ENCODE measurements at places on chromosomes 12 and 14. TPM values are rescaled to one million over a fixed set of nuclear protein-coding genes. Genes with fewer than 3 reads are reported as not detected.

The SOAT2 gene
- total RNA-seq = not detected

GRCh38 chr14:51954031-51954430, 35.3 kb upstream of the RTRAF start:
- DNase-seq = no peak

DNA sequence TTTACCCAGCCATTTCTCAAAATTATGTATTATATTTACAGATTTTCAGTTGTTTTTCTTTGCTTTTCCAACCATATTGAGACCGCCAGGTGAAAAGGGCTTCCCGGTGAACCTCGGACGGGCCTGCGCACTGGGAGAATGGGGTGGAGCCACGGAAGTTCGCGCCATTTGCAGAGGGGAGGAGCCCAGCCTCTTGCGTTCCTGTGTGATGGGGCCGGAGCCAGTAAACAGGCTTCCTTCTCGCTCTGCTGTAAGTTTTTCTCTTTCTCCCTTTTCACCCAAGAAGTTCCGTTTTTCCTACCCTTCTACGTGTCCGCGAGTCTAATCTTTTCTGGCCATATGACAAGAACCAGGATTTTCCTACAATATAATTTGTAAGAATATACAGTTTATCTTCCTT, 1108.8 kb upstream of the SEL1L start:
- DNase-seq = no peak

GRCh38 chr14:104477666-104478380, 101.7 kb upstream of the C14orf180 start:
- no peak for DNase-seq

DNA sequence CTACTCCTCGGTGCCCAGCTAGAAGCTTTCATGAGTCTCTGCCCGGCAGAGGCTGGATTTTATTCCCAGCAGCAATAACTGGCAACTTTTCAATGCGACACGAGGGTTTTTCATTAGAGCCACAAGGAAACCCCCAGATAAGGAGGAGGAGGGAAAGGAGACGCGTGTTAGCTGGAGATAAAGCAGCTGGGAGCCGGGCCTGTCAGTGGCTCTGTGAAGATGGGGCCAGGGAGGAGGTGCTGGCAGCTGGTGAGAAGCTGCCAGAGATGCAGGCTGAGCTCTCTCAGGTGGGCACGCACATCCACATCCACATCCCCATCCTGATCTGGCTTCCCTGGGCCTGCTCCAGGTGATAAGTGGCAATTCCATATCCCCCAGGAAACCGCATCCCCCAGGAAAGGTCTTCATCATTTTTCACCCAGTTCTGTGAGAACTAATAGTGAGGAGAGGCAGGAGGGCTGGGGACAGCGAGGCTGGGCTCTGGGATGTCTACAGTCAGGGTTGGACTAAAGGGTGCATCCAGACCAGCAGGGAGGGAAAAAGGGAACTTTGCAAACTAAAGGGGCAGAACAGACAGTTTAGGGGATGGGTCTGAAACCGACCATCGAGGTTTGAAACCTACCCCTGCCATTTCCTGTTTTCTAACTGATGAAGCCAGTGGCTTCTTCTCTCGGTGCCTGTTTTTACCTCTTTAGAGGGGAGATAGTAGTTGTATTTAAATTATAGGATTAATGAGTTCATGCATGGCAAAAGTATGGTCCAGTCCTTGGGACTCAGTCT, 413.2 kb downstream of the DPF3 start:
- DNase-seq = no peak

The TAS2R46 gene
- 0.90 TPM for total RNA-seq

DNA sequence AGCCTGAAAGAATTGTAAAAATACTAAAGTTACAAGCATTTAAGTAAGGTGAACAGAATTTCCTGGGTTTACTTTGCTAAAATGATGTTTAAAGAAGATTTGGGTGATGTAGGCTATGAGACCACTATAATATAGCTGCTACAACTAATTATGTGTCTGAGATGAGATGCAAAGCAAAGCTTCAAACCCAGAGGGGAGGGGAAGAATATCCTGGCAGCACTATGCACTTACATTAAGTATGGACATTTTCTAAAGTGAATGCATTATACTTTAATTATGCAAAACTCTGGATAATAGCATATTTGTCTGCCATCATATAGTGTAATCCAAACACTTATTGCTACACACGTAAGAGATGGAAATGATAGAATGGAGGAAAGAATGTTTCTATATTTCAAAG, 1003.7 kb downstream of the GALC start:
- no peak for DNase-seq

GRCh38 chr12:52867642-52868041, 18.8 kb upstream of the KRT78 start:
- DNase-seq = peak; percentile 92

All from bronchial epithelial cell (primary cell).